ENCODE measurements at places on chromosomes 7 and 10.

GRCh38 chr7:132576721-132577085 lies 433 bp upstream of the PLXNA4 start:
- DNase-seq = no peak

DNA sequence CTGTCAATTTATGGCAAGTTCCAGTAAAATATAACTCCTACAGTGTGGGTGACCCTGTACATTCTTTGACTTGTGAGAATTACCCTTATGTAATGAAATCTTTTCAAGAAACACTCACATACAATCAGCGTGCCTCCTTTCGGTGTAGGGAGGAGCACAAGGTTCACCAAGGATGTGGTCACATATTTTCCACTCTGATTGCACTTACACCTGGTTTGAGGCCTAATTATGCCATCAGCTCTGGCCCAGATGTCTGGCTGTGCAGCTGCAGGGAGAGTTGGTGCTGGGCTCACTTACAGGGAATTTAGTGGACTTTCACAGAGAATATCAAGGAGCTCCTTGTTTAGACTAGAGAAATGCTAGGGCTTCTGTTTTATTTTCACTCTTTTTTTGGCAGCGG lies 146.0 kb upstream of the STEAP4 start:
- DNase-seq = no peak

DNA sequence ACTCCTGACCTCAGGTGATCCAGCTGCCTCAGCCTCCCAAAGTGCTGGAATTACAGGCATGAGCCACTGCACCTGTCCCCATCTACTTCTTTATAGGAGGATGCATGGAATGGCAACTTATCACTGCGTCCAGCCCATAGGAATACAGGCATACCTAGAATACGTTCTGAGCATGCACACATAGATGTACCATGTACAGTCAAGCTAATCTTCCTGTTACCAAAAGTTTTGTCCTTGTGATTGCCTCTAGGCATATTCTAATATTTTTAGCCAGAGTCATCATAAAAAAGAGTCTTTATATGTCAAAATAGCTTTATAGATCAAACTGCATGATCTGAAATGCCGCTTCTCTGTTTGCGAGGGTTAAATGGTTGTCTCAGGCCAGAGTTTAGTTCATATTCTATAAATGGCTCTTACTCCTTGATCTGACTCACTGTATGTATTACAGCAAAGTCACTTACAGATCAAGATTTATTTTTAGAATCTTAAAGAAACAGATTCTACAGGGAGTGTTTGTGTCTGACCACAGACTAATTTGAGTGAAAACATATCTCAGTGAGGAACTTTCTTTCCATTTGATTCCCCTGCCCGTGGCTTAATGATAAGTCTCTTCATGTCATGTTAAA lies 210.9 kb downstream of the CREB5 start:
- no peak for DNase-seq

DNA sequence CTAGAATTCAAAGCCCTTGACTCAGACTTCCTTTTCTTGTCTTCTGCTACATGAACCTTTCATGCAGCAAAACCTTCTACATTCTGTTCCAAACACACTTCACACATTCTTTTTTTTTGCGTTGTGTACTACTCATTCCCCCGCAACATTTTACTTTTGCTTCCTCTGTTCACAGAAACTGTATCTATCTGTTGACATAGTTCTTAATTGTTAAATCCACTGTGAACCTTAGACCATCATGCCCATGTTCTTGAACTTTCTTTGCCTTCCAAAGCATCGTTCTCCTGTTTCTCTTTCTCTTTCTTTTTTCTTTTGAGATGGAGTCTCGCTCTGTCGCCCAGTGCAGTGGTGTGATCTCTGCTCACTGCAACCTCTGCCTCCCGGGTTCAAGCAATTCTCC lies 14.2 kb downstream of the CCSER2 start:
- DNase-seq = no peak

Measured in nucleus accumbens (tissue), 56 donors.